NCI-H187 treated with DMSO at 0.1 percent for 48 hours (cell line): ENCODE measurements at places on chromosomes 7 and 10.

GRCh38 chr7:111168182-111168581 is 77.3 kb downstream of the LRRN3 start:
- DNase-seq, result peak; percentile 50

DNA sequence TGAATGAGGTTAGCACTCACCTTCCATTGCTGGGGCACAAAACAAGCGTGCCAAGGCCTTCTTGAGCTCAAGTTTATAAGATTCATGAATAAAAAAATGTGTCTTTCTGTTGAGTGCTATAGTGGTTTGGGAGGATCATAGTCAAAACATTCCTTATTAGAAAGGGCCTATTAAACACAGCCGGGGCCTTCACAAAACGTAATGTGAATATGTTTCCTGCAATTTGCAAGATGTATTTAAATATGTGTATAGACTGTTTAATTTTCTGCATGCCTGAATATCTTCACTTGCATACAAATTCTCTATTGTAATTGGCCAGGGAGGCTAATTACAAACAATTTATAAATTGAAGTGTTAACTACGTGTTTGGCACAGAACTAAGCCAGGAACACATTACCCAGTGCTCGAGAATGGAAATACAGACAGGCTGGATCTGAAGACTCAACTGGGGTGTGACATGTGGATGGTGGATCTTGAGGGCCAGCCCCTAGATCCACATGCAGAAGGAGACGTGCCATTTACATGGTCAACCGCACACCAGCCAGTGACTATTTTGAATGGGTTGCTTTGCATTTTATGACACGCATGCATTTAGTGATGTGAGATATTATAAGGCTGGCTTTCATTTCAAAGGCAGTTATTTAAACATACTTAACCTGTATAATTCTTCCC is 31.3 kb downstream of the LYZL2 start:
- DNase-seq, result no peak

- no peak for DNase-seq
These were observed 180.8 kb downstream of the PTPRN2 start for GRCh38 chr7:158406801-158407200.

DNA sequence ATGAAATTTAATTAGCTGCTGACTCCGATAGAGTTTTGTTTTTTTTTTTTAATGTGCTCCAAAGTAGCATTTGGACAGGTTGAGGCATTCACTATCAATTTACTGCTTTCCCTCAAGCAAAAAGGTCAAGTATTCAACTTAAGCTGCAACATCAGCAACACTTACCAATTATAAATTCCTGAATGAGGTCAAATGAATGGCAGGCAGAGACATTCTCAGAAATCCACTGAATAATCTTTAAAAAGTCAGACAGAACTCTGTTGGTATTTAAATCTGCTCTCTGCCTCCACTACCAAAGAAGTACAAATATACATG is 62.8 kb downstream of the GSAP start:
- DNase-seq, result no peak

- DNase-seq, result no peak
These were observed 64.5 kb downstream of the RAMP3 start for GRCh38 chr7:45221896-45222604.

GRCh38 chr7:127949769-127950222 is 81.4 kb downstream of the LRRC4 start:
- DNase-seq, result no peak

DNA sequence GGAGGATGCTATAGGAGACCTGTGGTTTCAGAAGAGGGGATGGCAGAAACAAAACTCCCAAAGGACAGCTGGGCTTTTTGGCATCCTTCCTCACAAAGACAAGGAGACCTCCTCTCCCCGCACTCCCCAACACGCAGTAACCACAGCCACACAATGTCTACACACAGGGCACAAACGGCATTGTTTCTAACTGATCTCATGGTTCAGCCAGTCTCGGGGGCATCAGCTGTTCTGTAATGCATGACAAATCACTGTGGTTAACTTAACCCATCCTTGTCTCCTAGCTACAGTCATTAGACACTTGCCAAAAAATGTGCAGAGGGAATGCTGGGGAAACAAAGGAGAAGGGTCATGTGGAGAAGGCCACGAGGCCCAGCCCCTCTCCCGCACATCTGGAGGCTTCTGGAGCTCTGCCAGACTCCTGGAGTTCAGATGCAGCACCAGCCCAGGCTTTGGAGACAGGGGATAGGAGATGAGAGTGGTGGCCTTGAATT is 7.6 kb upstream of the ADAMTS14 start:
- DNase-seq, result peak; percentile 20

DNA sequence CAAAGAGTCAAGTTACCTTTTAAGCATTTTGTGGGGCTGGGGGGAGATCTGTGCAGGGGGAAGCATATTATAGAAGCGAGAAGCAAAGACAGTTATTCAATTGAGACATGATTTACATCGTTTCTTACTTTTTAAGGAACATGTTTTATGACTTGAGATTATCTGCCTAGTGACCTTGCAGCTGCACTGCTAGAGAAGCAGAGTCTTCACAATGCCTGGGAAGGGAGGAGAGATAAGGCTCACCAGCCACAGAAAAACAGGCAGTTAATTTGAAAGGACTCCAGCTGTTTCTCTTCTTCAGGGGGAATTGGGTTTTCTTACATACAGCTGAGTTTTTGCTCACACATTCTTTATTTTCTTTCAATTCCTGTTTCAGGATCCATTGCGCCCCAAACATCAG is 31.0 kb downstream of the PHYH start:
- no peak for DNase-seq

DNA sequence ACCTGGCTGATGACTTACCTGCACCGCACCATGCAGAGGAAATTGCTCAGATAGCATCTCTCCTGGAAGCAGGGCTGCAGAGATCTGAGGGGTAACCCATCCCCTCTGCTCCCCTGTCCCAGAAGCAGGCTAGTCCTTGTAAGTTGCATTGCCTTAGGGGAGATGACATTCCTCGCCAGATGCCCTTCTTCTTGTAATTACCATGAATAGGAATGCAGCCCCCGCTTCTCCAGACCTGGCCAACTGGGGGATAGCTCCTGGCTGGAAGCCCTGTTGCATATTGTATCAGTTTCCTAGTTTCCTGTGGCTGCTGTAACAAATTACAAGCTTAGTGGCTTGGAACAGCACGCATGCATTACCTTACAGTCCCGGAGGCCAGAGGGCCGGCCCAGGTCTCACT is 47.5 kb upstream of the EN2 start:
- DNase-seq, result no peak

DNA sequence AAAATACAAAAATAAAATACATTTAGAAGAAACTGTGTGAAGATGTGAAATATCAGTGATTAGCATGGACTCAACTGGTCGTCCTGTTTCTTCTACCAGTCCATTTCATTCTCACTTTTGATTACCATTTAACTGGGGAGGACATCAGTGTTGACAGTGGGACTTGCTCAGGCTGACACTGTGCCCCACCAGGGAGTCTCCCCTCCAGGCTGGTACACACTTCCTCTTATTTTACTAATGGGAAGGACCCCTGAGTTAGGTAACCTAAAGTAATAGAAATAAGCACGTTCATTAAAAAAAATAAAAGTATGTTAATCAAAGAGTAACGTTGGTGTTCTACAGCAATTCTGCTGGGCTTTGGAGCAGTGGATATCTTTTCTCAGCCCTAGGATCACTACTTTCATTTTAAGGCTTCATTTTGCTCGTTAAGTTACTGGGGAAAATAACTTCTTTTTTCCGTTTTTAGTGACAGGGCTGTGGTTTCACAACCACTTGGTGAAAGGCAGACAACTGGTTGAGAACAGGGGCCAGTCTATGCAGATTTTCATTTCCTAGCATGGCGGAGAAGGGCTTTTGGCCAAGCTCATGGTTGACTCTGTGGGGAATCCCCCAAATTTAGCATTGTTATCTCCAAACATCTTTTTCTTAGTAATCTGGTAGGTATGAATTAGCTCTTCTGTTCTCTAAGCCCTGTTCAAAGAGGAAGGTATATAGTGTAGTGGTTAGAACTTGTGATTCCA is 2.1 kb downstream of the SNX10 start:
- no peak for DNase-seq

DNA sequence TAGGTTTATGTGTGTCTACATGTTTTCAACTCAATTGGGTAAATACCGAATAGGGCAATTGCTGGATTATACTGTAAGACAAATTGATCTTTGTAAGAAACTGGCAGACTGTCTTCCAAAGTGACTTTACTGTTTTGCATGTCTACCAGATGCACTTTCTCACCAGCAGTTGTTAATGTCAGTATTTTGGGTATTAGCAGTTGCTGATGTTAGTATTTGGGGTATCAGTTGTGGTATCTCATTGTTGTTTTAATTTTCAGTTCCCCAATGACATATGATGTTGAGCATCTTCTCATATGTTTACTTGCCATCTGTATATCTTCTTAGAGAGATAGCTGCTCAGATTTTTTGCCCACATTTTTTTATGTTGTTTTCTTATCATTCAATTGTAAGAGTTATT is 10.6 kb downstream of the PDE6C start:
- DNase-seq, result no peak

DNA sequence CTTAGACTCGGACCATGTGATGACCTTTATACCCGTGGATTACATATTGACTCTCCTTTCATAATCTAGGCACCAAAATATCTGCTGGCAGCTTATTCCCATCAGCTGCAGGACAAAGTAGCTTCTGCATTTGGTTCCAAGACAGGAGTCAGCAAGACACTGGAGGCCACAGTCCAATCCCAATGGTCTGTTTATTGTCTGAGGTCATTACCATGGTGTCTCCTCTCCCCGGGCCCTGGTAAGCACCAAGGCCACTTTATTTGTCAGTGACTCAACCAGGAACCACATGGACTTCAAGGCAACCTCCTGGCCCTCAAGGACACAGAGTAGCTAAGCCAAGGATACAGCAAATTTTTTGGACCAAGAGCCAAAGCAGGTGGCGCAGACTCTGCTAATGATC is 36.1 kb downstream of the KCNMA1 start:
- no peak for DNase-seq

DNA sequence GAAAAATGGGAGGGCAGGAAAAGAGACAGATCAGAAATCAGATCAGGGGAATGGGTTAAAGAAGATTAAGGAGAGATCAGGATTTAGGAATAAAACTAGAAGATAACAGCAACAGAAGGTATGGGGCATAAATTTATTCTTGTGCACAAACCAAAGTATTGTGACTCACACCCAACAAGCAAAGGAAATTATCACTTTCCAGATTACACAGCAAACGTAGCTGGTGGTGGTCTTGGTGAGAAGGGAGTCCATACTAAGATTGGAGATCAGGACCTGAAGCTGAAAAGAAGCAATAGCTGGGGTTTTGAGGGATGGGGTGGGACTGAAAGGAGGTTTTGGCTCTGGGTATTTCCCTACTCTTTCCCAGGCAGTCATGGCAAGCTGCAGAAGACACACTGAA is 3.5 kb upstream of the MYOZ1 start:
- DNase-seq, result no peak

DNA sequence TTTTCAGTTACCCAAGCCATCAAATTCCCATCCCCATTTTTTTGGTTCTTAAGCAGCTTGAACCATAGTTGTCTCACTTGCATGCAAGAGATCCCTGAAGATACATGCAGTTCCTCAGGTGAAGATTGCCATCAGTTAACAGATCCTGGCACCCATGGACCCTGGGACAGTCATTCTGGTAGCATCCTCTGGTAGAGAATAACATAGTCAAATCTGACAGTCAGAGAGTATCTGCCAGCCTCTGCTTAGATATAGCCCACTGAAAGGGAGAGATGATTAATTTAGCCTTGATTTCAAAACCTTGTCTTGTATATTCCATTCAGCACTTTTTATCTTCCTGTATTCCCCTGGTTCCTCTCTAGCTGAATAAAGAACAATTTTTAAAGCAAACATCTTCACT is 280.4 kb downstream of the KCNMA1 start:
- DNase-seq, result no peak

DNA sequence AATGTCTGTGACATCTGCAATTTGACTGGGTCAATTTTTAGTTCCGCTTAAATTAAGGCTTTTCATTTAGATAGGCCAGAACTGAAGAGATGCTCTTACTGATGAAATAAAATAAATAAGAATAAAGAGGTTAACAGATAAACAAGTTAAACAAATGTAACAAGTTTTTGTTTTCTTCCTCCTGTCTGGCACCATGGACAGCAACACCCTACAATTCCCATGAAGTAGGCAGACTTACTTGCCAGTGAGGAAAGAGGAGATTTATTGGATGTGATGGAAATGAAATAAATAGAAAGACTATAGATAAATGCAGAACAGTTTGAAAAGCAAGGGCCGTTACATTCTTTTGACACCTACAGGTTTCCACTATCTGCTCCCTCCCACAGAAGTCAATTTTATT is 118.5 kb downstream of the AMPH start:
- no peak for DNase-seq

- DNase-seq, result no peak
These were observed 84.6 kb upstream of the LYZL1 start for GRCh38 chr10:29204070-29204800.

DNA sequence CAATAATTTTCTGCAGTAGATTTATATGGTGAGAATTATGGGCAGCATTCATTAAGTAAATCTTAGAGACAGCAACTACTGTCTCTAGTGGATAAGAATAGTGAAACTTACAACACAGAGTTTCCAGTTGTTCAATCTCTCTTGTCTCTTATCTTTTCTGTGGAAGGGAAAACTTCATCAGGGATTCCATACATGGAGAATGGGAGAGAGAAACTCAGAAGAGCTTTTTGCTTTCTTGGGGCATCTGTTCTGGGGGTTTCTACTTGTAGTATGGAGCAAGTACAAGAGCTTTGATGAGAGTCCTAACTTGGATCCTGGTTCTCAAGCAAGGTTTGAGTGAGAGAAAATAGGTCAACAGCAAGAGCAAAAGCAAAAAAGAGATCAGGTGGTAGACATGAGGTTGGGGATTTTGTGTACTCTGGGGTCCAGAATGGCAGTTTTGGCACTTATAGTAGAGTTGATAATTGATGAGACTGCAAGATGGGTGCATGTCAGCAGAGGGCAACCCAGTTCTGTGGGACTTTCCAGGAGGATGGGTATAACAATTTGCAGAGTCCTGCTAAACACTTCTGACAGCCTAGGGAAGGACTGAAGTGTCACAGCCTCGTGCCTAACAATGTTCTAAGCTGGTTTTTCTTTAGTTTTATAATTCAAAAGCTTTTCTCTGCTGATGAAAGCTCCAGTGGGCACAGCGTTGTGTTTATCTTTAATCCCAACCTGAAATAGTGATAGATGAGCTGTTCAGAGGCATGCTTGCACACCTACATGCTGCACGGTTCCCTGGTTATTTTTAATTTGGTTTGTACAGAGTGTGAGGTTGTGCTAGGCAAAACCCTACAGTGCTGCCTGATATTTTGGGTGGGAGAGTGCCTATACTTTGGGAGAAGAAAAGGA is 32.0 kb upstream of the STRIP2 start:
- DNase-seq, result no peak

- no peak for DNase-seq
These were observed 1.5 kb upstream of the DLX5 start for GRCh38 chr7:97025983-97026714.

DNA sequence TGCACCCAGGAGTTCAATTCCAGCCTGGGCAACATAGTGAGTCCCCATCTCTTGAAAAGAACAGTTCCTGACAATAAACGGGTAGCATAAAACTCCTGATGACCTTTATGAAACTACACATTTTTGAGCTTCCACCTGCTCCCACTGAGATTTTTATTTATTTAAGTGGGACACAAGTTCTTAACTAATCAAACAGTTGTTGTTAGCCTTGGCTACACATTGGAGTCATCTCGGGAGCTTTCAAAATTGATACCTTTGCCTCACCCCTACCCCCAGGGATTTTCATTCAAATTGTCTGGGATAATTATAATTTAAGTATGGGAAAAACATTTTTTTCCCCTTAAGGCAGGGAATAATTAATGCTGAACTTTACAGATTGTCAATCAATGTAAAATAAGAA is 39.3 kb downstream of the MALSU1 start:
- DNase-seq, result no peak
